ENCODE measurements at places on chromosomes 4 and X.

- no peak for DNase-seq
Observed at GRCh38 chr4:137674066-137674465, 141.8 kb upstream of the PCDH18 start.

- no peak for DNase-seq
Observed at GRCh38 chr4:110019153-110019552, 106.5 kb downstream of the EGF start.

GRCh38 chr4:67704843-67705242, 3.9 kb upstream of the UBA6 start:
- DNase-seq = no peak

DNA sequence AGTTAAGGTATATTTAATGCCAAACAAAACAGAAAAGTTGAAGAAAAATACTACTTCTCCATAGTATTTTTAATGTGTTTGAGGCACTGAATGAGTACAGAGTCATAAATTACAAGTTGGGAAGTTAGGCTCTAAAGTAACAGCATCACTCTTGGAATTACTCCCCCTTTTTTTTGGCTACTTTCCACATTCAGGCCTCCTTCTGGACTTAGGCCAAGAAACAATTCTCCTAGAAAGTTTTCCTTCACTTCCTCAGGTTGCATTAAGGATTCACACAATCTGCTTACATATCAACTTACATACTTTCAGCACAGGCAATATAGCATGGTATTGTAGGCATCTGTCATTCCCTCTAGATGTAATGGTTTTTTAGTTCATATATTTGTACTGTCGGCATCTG, 52.1 kb downstream of the TMEM165 start:
- DNase-seq = no peak

- peak; percentile 21 for DNase-seq
Observed at GRCh38 chrX:129823115-129823514, 20.6 kb downstream of the ZDHHC9 start.

GRCh38 chrX:152901816-152902501, 4.1 kb downstream of the ZNF185 start:
- no peak for DNase-seq

DNA sequence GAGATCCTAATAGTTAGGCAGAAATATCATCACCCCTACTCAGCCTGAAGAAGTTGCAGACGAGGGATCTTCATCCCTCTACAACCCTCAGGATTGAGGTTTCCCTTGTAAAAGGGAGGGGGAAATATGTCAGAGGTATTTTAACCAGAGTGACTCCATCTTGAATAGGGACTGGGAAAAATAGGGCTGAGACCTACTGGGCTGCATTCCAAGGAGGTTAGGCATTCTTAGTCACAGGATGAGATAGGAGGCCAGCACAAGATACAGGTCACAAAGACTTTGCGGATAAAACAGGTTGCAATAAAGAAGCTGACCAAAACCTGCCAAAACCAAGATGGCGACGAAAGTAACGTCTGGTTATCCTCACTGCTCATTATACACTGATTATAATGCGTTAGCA, 17.5 kb downstream of the IL13RA2 start:
- no peak for DNase-seq

- DNase-seq = no peak
Observed at GRCh38 chr4:38105475-38106220, 145.4 kb downstream of the PTTG2 start.

- peak; percentile 57 for DNase-seq
Observed at GRCh38 chrX:111322231-111322855, 52.1 kb upstream of the CAPN6 start.

- no peak for DNase-seq
Observed at GRCh38 chr4:106051514-106051913, 156.2 kb downstream of the NPNT start.

GRCh38 chrX:21678048-21678612, 20.0 kb upstream of the KLHL34 start:
- no peak for DNase-seq

DNA sequence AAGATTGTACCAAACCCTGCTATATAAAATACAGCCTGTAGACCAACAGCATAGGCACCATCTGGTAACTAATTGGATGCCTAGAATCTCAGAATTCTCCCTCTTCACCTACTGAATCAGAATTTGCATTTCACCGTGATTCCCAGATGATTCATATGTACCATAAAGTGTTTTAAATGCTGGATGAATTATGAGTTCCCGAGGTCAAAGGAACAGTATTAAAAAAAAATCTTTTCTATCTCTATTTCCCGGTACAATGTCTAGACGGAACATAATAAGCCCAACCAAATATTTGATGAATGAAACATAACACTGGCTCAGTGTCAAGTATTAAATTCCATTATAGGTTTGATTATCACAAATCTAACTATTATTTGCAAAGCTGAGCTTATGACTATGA, 280.0 kb downstream of the ANKRD50 start:
- DNase-seq = no peak

- no peak for DNase-seq
Observed at GRCh38 chrX:118702741-118703140, 24.7 kb upstream of the IL13RA1 start.

DNA sequence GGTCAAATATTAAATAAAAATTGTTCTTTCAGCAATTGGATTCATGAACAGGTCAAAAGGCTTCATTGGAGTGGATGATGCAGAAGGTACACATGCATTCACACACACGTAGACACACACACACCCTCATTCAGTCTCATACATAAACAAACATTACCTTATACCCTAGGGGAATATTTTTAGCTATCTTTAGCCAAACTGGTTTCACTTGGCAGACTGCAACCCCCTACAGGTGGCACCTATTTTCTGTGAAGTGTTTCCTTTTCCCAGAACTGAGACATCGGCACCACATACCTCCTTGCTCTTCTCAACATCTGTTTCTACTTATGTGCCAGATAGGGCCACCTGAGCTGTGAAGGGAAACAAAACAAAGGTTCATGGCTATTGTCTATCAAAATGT, 18.5 kb upstream of the KDR start:
- DNase-seq = no peak

Measured in Kasumi-1 (cell line).